ENCODE measurements at places on chromosomes 13 and 19.
A peak's percentile ranks its signal among the peaks of the same experiment; 100 is the strongest.

DNA sequence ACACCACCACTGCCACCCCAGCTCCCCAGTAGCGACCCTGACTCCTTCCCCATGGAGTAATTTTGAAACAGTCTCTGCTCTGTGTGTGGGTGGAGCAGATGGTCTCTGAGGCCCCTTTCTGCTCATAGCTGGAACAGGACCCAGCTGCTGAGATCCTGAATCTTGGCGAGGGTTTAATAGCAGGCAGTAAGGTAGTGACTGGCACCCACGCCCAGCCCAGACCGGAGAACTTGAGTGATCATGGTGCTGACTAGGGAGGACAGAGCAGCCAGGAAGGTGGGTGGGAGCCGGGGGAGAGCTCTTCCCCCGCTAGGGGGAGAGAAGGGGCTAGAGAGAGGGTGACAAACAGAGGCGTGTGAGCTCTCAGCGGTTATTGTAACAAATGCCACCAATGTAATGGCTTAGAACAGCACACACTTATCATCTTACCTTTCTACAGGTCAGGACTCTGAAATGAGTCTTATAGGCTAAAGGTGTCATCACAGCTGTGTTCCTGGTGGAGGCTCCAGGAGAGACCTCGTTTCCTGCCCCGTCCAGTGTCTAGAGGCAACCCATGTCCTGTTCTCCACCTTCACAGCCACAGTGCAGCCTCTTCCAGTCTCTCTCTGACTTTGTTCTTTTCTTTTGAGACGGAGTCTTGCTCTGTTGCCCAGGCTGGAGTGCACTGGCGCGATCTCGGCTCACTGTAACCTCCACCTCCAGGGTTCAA, 7.2 kb upstream of the ACER1 start:
- no peak for DNase-seq

GRCh38 chr13:73329355-73329754, 270.6 kb downstream of the KLF5 start:
- DNase-seq, result no peak

DNA sequence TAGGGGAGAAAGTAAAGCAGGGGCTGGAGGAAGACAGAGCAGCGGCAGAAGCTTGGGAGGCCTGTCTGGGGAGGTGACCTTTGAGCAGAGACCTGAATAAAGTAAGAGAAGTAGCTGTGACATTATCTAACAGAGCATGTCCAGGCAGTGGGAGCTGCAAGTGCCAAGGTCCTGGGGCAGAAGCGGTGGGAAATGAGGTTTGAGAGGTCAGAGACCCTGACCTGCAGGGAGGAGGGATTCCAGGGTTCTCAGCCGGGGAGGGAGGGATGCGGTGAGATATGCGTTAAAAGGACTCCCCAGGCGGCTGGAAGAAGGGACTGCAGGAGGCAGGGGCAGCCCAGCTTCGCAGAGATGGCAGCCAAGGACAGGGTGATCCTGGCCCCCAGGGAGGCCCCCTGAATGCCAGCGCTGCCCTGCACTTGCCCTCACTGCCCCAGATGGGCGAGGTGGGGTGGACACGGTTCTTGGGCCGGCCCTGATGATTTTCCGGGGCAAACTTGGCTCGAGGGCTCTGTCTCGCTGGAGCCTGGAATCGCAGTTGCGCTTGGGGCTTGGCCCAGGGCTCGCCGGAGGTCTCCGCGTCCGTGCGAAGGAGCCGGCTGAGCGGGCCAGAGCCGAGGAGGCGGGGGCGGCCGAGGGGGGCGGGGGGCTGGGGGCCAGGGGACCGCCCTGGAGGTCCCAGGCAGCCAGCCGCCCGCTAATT, 3.2 kb downstream of the CRLF1 start:
- peak; percentile 70 for DNase-seq

- DNase-seq, result peak; percentile 96
Observed at GRCh38 chr19:12946092-12946721, 545 bp downstream of the RAD23A start.

DNA sequence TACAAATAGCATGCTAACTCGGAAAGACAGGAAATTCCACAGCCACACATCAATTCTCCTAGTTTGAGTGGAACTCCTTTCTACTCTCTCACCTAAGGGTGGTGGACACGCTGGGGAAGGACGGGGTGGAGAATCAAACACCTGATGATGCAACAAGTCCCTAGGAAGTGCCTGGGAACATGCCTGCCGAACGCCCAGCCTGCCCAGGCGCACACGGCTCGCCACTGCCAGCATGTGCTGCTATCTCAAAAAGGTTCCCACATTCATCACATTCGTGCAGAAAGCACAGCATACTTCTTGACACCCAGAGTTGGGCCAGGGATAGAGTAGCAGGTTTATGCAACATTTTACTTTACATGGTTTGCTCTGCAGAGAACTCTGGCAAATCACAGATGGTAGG, 164.6 kb downstream of the ABCC4 start:
- DNase-seq, result no peak

GRCh38 chr13:85785205-85785604, 14.0 kb downstream of the SLITRK6 start:
- no peak for DNase-seq

DNA sequence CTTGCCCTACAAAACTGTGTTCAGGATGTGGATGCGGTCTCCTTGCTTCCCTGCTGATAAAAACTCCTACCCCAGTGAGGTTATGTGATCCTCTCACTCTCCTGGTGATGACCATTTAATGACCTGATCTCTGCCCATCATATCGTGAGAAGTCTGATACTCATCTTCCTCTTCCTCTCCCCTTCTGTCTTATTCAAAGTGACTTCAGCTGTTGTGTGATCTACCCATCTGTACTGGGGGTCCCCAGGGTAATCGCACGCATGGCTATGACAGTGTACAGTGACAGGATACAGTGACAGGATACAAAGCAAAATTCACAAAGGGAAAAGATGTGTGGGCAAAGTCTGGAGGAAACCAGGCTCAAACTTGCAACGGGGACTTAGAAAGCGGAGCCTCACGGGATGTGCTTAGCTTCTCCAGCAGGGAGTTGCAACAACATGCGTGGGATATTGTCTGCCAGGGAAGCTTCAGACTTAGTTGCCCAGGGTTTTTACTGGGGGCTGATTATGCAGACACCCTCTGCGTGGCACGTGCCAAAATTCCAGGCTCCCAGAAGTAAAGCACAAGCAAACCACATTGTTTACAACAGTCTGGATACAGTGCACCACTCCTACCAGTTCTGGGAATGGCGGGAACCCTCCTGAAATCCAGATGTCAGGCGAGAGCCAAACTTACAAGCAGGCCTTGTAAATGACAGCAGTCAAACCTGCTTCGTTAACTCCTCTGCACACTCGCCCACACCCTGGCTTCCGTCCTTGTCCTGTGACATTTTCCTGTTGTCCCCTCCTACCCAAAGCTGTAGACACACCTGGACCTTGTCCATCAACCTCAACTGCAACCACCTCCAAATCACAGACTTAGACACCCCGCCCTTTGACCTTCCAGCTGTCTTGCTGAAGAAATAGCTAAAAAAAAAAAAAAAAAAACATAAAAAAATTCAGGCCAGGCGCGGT, 18.0 kb upstream of the GARRE1 start:
- no peak for DNase-seq

All from mesendoderm (in vitro differentiated cells).